Lung (tissue), 17 donors: ENCODE measurements at places on chromosomes 3 and 15. TPM values are rescaled to one million over a fixed set of nuclear protein-coding genes. Genes with fewer than 3 reads are reported as not detected.

WDR72 gene
- total RNA-seq, result 0.97 TPM

FSTL1 gene
- total RNA-seq, result 304 TPM

SHC4 gene
- 0.67 TPM for total RNA-seq

DNA sequence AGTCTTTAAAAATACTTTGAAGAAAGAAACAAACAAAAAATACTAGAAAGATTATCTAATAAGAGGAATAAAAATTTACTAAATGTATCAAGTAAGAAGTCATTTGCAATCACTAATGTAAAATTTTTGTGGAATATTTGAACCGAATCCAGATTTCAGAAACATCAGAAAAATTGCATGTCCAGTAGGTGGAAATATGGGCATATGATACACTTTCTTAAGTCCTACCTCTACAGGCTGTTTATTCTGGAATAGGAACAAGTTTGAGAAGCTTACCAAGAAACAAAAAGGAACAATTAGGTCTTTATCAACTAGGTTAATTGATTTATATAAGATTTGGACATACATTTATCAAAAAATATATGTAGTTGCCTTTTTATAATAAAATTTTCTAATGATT, 292.9 kb upstream of the ROBO1 start:
- DNase-seq, result no peak

DNA sequence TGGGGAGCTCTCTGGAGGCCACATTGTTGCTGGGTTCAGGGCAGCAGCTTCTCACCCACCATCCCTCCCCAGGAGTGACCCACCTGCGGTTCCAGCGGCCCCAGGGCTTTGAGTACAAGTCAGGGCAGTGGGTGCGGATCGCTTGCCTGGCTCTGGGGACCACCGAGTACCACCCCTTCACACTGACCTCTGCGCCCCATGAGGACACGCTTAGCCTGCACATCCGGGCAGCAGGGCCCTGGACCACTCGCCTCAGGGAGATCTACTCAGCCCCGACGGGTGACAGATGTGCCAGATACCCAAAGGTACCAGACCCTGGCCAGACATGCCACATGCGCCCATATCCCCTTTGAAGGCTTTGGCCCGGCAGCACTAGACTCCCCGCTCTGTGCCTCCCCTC, 26.1 kb downstream of the SHF start:
- no peak for DNase-seq

DNA sequence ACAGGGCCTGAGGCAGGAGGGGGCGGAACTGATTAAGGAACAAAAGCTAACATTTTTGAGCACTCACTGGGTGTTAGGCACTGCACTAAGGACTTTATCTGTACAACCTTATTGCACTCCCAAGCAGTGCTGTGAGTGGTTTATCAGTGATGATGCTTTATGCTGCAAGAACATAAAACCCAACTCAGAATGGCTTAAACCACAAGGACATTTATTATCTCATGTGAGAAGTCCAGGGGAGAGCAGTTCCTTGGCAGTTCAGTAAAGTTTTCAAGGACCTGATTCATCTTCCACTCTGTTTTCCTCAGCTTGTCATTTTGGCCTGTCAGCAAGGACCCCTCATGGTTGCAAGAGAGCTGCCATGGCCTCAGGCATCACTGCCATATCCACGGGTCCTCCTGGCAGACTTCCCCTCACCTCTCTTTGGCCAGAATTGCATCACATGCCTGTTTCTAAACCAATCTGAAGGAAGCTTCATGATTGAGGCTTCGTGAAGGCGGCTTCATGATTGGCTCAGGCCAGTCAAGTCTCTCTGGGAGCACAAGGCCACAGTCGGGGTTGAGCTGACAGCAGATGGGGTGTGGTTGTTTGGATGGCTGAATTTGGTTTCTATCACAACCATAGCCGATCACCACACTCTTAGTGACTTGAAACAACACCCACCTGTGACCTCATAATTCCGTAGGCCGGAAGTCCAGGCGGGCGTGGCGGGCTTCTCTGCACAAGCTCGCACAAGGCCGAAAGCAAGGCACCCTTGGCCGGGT, 15.8 kb downstream of the EFCC1 start:
- no peak for DNase-seq
